ENCODE measurements at places on chromosomes 12 and 14.

DNA sequence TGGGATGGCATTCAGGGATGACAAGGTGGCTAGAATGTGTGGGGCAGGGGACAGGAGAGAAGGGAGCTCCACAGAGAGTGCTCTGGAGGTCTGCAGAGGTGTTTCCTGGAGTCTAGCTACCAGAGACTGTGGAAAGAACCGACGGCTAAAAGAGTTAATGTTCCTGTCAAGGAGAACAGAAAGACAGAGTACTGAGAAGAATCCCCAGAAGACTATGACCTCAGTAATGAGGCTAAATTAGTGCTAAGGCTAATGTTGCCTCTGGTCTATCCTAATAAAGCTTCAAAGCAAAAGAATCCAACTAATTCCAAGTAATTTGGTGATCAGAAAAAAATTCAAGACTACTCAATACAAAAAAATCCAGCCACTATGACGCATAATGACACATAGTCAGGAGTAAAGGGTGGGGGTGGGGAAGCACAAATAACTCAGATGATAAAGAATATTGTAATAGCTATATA lies 44.7 kb downstream of the FERMT2 start:
- no peak for DNase-seq

DNA sequence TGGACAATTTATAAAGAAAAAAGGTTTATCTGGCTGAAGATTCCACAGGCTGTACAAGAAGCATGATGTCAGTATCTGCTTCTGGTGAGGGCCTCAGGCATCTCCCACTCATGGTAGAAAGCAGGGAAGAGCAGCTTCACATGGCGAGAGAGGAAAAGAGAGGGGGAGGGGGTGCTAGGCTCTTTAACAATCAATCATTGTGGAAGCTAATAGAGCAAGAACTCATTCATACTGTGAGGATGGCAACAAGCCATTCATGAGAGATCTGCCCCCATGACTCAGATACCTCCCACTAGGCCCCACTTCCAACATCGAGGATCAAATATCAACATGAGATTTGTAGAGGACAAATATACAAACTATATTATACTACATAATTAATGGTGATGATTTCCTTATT lies 361.9 kb upstream of the FAR2 start:
- no peak for DNase-seq

DNA sequence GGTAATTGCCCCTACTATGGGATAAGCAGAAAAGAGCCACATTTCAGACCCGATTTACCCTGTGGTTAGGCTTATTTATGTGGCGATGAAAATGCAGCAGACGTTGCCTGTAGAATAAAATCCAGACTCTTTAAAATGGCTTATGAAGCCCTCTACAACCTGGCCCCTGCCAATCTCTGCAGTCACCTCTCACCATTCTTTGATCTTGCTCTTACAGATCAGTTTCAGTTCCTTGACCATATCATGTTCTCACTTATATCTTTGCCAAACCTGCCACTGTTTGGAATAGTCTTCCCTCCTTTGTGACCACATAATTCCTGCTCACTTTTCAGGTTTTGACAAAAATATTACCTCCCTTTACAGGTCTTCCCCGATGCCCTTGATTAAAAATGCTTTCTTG lies 264.3 kb upstream of the GARIN6 start:
- DNase-seq: no peak

GRCh38 chr12:54372113-54372806 lies 8.0 kb upstream of the GPR84 start:
- DNase-seq: no peak

DNA sequence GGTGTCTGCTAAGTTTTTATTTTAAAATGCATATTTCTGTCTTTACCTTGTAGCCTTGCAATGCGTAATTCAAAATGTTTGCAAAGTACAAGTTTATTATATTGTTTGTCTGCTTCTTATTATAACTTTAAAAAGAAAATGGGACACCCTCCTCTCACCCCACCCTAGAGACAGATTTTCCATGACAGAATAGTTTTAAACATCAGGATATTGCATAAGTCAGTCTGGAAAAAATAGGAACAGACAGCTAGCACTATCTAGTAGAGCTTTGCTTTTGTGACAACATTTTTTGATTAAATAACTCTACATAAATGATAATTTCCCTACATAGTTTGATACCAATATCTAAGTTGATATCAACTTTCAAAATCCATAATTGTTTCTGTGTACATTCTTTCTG lies 71.3 kb downstream of the PDE3A start:
- no peak for DNase-seq

GRCh38 chr14:81341781-81342180 lies 58.3 kb downstream of the STON2 start:
- no peak for DNase-seq

- DNase-seq: no peak
Measured at GRCh38 chr12:63304887-63305316, 153.9 kb upstream of the AVPR1A start.

- DNase-seq: no peak
Measured at GRCh38 chr12:121224591-121224990, 14.7 kb downstream of the P2RX4 start.

DNA sequence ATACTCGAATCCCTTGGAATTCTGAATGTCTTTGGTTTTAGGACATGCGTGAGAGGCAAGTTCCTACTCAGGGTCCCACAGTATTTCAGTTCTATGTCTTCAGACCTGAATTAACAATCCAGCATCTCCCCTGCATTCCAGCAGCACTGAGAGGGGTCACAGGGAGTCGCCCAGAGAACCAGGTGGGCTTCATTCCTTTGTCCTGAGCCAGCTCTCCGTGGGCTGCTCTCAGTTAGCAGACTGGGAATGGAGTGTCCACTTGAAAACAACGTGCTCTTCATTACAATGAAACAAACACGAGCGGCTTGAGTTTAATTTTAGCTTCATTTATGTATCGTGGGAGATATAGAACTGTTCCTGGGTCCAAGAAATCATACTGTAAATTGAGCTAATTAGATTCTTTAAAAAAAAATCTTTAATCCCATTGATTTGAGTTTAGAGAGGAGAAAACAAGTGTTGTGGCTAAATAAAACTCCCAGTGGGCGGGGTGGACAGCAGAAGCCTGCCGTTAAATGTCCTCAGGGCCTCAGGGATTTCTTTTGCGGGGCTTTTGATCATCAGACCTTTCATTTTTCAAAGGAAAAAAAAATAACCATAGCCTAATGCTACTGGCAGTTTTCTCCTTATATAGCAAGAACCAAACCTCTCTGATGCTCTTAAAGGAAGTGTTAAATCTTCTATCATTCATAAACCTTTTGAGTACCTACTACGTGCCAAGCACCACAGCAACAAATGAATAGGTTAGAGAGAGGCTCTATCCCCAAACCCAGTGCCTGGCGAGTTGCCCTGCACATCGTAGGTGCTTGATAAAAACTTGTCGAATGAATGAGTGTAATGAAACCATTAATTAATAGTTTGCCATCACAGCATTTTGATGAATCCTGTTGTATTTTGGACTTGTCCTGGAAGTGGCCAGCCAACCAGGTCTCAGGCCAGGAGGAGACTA lies 140.4 kb downstream of the CHST11 start:
- no peak for DNase-seq

- no peak for DNase-seq
Measured at GRCh38 chr12:58159941-58160340, 218.6 kb downstream of the ATP23 start.

GRCh38 chr12:42617622-42618021 lies 28.1 kb upstream of the PRICKLE1 start:
- no peak for DNase-seq

DNA sequence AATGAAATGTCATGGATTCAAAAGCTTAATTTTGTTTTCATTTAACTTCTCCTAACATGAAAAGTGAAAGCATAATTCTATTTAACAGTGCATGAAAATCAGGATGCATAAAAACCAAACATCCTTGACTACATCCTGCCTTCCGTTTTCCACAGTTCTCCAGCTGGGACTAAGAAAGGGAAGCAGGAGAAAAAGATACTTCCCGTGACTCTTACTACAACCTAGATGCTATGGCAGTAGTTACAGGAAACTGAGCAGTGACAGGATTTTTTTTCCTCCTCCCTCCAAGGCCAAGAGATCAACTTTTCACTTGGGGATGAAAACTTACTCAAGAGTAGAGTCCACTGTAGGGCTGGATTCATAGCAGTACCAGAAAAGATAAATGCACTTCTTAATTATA lies 2.6 kb downstream of the EXOC5 start:
- DNase-seq: no peak

- DNase-seq: no peak
Measured at GRCh38 chr12:31874961-31875608, 84.1 kb upstream of the RESF1 start.

GRCh38 chr12:10802587-10802986 lies at the start of gene TAS2R7:
Gene TAS2R7 (minus strand): TSS chr12:10802627. CDS start chr12:10802570, 57 bp downstream.
- DNase-seq: no peak

DNA sequence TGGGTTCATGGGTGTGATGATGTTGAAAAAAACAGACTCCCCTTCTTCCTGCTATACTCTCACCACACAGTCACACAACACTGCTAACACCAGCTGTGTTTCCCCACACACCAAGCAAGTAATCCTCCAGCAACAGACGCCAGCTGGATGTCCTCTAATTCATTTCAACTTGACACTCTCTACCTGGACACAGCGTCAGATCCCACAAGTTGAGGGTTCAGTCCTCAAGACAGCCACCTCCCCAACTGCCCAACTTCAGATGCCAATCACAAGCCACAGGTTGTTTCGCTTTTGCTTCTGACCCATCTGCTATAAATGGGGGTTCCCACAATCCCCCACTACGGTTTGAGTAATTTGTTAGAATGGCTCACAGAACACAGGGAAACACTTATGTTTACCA lies 49.3 kb downstream of the TMEM30B start:
- no peak for DNase-seq

DNA sequence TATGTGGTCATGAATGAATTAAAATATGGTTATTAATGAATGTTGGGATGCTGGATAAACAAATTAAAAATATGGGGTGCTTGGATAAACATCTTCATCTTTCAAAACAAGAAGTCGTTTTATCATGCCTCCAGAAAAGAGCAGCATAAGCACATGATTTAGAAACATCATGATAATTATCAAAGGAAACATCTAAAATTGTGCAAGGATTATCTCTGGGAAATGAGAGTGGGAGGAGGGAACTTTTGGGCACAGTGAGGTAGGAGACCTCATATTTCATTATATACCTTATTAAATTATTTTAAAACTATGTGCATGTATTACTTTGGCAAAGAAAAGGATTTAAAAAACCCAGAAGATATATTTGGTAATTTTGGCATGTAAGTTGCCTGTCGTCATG lies 8.9 kb downstream of the C3AR1 start:
- DNase-seq: no peak

GRCh38 chr12:108576660-108577234 lies 14.4 kb downstream of the ISCU start:
- DNase-seq: no peak

DNA sequence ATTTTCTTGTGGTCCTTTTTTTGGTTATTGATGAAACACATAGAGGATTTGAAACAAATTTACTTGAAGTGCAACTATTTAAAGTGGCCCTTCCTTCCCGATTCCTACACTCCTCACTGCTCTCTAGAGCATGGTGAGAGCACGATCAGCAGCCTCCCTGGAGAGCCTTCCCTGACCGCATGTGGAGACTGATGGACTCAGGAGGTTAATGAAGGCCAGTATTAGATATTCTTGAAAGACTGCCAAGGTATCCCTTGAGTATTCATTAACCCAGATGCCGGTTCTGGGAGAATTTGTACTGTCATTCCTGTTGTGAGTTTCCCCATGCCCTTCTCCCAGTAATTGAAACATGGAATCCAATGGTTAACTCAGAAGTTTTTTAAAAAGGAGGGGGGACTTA lies 102.8 kb upstream of the FGD4 start:
- DNase-seq: no peak

- no peak for DNase-seq
Measured at GRCh38 chr12:93520454-93520853, 52.0 kb upstream of the SOCS2 start.

GRCh38 chr12:105676694-105677093 lies 346.2 kb downstream of the C12orf75 start:
- no peak for DNase-seq

DNA sequence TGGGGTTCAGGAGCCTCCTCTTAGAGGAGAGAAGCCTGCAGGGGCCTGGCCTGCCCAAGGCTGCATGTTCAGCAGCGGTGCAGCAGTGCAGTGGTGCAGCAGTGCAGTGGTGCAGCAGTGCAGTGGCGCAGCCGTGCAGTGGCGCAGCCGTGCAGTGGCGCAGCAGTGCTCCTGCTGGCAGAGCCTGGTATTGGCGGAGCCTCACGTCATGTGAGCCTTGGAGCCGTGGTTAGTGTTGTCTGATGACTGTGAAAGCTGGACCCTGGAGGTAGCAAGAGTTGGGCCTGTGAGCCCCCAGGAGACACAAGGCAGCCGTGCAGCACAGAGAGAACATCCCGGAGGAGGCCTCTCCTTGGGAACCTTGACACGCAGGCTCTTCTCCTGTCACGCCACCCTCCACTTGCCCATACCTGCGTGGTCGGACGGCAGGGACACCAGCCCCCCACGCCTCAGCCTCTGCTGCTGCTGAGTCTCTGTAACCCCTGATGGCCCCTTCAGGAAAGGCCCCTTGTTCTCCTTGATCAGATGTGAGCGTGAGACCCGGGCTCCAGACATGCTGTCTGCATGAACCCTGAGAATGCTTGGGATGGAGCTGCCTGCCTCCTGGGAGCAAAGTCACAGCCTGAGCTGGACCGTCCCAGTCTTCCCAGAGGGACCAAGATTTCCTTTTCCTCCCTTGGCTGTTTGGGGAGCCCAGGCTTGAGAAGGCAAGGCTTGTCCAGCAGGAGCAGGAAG lies 193.7 kb downstream of the KIF26A start:
- DNase-seq: no peak

- no peak for DNase-seq
Measured at GRCh38 chr14:57323721-57324120, 55.0 kb downstream of the AP5M1 start.

DNA sequence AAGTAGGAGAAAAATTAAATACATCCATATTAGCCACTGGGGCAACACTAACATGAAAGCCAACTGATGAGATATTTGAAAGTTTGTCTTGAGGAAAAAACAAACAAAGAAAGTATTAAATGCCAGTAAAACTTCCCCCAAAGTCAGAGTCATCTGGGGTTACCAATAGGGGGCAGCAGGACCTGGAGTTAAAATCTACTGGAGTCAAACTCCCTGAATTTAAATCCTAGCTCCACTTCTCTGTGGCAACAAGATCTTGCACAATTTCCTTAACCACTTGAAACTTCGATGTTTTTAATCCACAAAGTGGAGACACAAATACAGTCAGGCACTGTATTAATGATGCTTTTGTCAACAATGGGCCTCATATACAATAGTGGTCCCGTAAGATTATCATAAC lies 14.4 kb downstream of the PLEKHG7 start:
- no peak for DNase-seq

DNA sequence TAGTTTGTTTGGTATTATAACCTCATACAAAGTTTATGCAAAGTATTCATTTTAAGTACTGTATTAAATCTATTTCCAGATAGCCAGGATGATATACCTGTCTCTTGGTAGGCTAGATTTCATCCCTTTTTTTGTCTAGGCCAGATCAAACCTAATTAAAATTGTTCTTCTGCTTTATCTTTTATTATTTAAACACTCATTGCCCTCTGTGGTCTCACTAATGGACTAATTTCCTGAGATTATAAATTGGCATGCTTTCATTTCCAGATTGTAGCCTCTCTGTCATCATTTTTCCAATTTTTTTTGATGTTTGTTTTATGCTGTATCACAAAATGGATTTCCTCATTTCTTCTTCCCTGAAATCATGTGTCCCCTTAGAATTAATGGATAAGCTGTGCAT lies 85.6 kb upstream of the TMEM263 start:
- no peak for DNase-seq

All from GM12891 (cell line).